Germinal center (tissue), 1 donor: ENCODE measurements at places on chromosomes 4 and X.

- no peak for DNase-seq
These were observed 5.4 kb downstream of the HTRA3 start for GRCh38 chr4:8274765-8275547.

- DNase-seq = no peak
These were observed 106.4 kb downstream of the KDR start for GRCh38 chr4:55018978-55019377.

- no peak for DNase-seq
These were observed 67.8 kb downstream of the TAPT1 start for GRCh38 chr4:16158504-16158852.

- DNase-seq = no peak
These were observed 83.6 kb downstream of the PPP1R2C start for GRCh38 chrX:42694260-42694815.

DNA sequence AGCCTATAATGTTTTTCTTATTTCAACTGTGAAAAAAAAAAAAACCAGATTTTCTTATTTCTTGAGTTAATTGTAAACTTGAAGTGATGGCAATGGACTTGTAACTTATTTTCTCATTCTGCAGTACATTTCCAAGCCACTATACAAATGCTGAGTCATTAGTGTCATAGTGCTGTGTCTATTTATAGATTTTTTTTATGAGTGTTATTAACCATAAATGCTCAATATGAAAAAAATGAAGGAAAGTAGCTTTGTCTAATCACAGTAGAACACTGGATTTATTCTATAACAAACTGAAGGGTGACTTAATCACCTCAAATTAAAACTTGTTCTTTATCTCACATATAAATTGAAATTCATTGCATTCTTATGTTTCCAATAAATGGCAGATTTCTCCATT, 718.6 kb downstream of the CCSER1 start:
- DNase-seq = no peak

DNA sequence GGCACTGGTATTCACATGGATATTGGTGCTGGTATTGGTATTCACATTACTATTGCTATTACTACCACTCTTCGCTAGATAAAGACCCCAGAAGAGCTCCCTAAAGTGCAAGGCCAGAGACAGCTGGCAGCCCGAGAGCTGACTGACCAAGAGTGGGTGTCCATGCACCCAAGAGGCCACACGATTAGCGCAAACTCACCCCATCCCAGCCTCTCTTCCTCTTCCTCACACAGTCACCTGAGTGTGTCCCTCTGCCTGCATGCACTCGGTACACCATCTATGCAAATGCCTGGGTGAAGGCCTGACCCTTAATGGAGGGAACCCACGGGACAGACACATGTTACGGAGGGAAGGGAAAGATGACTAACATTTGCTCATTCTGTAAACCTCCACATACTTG, 86.7 kb downstream of the HAUS3 start:
- DNase-seq = no peak

DNA sequence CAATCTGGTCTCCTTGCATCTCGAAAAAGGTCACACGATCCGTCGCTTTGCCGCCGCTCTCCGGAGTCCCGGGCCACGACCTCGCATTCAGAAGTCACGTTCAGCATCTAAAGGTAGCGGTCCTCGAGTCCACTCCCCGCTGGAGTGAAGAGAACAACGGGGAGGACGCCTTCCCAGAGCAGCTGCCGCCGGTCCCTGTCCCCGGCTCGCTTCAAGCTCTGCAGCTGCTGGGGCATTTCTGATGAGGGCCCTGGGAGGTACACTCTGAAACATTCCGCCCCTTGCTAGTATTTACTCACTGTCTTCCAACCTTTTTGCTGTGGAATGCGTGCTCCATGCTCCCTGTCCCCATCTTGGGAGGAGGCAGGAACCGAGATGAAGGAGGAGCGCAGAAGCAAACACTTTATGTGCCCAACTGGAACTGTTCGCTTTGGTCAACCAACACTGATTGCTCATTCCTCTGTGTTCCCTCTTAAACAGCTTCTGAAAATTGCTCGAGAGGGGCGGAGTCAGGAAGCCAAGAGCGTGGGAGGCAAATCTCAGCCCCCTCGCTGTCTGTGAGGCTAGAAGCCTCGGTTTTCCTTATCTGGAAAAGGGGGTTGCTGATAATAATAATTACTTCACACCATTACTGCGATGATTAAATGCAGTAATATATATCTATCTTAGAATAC, 6.4 kb upstream of the VAMP7 start:
- peak; percentile 1 for DNase-seq

GRCh38 chr4:74598611-74599325, 153.8 kb downstream of the AREG start:
- no peak for DNase-seq

- DNase-seq = no peak
These were observed 5.4 kb upstream of the SOX3 start for GRCh38 chrX:140510306-140510676.

DNA sequence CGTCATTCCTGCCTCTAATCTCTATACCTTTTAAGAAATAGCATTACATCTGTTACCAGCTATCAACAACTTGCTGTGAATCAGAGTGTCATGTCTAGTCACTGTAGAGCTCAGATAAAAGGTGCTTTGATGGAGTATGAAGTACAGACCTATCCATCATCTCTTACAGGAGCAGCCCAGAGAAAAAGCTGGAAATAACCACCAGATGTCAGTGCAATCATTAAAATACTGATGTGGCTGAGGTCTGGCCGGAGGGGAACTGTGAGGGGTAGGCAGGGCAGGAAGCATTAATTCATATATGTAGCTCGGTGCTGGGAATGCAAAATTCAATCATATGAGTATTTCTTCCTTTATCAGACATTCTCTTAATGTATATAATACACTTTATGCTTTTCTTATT, 100.6 kb downstream of the AKAP4 start:
- DNase-seq = no peak

GRCh38 chr4:56048702-56049431, 100.1 kb downstream of the CEP135 start:
- peak; percentile 77 for DNase-seq

DNA sequence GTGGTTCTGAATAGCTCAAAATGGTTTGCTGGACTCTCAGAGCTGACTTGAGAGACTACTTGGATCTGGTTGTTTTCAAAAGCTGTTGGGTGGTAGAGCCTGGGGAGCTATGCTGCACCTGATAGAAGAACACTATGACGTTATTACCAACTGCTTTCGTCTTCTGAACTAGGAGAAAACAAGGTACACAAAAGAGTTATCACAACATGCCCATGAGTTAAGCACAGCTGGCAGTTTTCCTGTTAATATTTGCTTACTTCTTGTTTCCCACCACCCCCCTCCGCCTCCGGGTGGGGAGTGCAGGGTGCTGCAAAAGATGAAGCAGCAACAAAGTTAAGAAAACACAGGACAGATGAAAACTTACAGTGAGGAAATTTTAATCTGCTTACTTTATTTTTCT, 69.1 kb downstream of the RASL11B start:
- no peak for DNase-seq

GRCh38 chr4:104751468-104751867, 256.8 kb upstream of the CXXC4 start:
- no peak for DNase-seq

DNA sequence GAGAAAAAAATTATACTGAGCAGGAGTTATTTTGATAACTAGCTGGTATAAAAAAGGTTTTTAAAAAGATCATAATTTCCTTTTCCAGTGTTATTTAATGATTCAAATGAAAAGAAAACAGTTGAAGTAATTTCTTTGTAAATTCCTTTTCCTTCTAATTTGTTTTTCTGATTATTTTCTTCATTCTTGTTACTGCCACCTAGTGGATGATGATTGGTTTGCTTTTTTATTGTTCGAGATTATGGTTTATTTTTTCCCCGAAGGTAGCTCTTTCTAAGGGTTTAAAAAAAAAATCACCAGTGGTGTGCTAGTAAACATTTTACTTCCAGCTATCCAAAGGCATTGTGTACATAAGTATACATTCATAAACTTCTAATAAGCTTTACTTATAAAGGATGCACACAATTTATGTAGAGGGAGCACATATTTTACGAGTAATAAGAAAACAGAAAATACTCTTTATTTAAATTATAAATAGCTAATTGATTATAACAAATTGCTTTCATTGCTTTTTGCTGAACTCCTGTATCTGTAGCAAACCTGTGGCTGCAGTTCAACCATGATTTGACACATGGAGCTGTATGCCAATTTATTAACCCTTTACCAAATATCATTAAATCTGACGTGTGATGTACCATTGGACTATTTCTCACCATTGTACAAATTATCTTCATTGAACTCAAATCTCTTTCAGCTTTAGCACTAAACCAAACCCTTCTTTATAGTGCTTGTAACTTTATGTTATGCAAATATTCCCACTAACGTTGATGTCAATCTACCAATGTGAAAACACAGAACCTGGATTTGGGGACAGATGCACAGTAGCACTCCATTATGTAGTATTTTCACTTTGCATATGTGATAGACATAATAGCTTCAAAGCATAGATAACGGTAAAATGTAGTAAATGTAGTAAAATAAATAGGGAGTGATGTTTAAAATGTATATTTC, 97.8 kb upstream of the ANK2 start:
- DNase-seq = peak; percentile 2

DNA sequence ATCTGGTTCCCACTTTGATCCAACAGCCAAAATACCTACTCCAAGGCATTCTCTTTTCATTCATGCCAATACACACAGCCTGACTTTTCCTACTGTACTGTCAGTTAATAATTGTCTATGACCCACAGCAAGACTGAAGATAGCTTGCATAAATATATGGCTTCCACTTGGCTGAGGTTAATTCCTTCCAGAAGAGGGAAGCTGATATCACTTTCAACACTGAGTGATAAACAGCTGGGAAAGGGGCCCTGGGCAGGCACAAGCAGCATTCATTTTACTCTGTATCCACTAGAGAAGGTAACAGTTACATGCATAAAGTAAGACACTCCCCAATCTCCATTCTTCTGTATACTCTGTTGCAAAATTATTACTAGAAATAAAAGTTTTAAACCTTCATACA, 200.2 kb upstream of the UGT8 start:
- no peak for DNase-seq

GRCh38 chrX:96204928-96205327, 479.7 kb upstream of the DIAPH2 start:
- DNase-seq = no peak

DNA sequence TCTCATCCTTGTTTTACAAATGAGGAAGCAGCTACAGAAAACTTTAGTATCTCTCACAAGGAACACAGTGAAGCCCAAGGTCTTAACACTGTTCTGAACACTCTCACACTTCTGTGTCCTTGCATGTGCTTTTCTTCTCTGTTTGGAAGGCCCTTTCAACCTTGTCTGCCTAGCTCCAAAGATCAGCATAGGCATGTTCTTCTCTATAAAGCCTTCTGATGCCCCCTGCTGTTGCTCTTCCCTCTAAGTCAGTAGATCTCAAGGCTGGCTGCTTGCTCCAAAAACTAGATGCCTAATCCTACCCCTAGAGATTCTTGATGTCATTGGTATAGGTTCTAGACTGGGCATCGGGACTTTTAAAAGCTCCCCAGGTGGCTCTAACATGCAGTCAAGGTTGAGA, 5.9 kb downstream of the APOO start:
- DNase-seq = peak; percentile 44

GRCh38 chr4:147194114-147194513, 248.4 kb upstream of the TTC29 start:
- DNase-seq = no peak

DNA sequence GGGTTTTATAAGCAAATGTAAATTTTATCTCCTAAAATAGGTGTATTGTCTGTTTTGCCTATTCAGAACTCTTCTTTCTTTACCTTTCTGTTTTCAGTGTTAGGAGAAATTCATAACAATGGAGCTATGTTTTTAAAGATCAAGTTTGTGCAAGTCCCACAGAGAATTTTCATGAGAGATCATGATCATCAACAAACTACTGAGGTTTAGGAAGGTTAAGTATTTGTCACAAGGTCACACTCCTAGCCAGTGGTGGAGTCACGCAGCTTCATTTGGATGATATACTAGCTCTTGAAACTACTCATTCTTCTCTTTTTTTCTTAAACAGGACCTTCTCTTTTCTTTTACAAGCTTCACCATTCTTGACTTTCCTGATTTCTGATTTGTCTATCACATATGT, 892.6 kb upstream of the FRG1 start:
- no peak for DNase-seq

- no peak for DNase-seq
These were observed 29.9 kb downstream of the C4orf51 start for GRCh38 chr4:145709843-145710242.

DNA sequence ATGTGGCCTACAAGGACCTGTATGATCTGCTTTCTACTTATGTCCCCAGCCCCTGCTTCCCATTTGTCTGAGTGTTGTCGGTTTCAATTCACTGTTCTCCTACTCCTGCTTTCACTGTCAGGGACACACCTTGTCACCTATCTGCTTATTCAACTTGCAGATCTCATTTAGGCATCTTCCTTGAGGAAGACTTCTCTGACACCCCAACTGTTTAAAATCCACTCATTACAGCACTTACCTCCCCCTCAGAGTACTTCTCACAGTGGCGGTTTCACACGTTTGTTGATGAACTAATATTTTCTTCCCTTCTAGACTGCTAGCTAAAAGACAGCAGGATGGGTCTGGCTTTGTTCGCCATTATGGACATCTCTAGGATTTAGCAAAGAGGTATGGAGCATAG, 279.9 kb upstream of the TET2 start:
- DNase-seq = no peak

GRCh38 chr4:78784236-78784865, 8.2 kb downstream of the BMP2K start:
- DNase-seq = no peak

GRCh38 chr4:176654565-176655216, 138.0 kb downstream of the VEGFC start:
- DNase-seq = no peak

GRCh38 chr4:48015678-48016077, 803 bp downstream of the CNGA1 start:
- DNase-seq = no peak

DNA sequence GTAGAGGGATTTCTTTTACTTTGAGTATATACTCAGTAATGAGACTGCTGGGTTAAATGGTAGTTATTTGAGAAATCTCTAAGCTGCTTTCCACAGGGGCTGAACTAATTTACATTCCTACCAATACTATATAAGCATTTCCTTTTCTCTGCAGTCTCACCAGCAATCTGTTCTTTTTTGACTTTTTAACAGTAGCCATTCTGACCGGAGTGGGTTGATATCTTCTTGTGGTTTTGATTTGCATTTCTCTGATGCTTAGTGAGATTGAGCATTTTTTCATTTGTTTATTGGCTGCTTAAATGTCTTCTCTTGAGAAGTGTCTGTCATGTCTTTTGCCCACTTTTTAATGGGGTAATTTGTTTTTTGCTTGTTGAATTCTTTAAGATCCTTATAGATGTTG, 43.3 kb downstream of the SPCS3 start:
- no peak for DNase-seq
